OCI-LY7 (cell line): ENCODE measurements at places on chromosomes 11 and 22.

GRCh38 chr22:36465232-36466021 lies 16.0 kb downstream of the TXN2 start:
- no peak for DNase-seq

GRCh38 chr22:20441631-20442484 lies 4.2 kb upstream of the SCARF2 start:
- DNase-seq = no peak

GRCh38 chr11:96122601-96123074 lies 198.7 kb upstream of the MTMR2 start:
- DNase-seq = no peak

DNA sequence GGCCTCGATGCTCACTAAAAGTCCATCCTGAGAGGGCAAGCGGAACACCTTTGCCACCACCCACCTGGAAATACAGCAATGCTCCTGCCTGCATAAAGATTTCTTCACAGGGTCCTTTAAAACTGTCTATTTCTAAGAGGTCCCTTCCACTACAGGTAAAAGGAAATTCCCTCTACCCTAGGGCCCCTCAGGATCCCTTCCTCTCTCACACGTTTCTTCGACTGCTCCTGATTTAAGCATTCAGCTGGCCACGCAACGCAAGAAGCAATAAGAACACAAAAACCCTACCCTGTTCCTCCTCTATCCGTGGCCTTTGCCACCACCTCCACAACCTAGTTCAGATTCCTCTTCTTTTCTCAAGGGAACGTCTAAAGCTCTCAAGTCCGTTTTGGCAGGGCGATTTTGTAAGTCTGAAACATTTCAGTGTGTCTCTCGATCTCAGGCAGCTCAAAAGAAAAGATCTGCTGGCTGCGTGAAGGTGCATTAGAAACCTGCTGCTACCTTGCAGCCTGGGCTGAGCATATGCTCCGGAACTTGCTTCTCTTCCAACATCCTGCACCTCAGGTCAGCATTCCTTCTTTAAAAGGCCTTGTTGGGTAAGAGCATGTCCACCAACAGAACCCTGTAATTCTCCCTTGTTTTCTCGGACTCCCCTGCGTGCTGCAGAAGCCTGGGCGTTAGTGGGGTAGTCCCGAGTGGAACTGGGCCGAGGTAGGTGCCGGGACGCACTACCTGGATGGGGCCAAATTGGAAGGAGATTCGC lies 1.6 kb downstream of the LGR4 start:
- no peak for DNase-seq

GRCh38 chr11:12802418-12803085 lies 128.3 kb downstream of the TEAD1 start:
- DNase-seq = no peak

DNA sequence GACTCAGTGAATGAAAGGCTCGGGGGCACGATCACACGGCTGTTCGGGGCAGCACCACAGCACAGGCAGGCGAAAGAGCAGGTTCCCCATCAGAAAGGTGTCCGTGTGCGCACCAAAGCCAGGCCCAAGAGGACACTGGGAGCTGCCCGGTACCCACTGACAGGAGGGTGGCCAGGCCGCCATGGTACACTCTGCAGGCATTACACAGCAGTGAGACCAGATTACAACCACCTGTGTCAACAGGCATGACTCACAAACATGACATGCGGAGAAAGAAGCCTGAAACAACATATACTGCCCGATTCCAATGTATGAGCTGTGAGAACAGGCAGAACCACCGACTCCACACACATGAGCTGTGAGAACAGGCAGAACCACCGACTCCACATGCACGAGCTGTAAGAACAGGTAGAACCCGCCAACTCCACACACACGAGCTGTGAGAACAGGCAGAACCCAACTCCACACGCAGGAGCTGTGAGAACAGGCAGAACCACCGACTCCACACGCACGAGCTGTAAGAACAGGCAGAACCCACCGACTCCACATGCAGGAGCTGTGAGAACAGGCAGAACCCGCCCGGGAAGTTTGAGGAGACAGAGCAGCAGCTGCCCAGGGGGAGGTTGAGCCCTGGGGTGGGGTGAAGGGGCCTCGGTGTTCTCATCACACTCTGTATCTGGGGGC lies 32.6 kb downstream of the KIAA0930 start:
- no peak for DNase-seq

DNA sequence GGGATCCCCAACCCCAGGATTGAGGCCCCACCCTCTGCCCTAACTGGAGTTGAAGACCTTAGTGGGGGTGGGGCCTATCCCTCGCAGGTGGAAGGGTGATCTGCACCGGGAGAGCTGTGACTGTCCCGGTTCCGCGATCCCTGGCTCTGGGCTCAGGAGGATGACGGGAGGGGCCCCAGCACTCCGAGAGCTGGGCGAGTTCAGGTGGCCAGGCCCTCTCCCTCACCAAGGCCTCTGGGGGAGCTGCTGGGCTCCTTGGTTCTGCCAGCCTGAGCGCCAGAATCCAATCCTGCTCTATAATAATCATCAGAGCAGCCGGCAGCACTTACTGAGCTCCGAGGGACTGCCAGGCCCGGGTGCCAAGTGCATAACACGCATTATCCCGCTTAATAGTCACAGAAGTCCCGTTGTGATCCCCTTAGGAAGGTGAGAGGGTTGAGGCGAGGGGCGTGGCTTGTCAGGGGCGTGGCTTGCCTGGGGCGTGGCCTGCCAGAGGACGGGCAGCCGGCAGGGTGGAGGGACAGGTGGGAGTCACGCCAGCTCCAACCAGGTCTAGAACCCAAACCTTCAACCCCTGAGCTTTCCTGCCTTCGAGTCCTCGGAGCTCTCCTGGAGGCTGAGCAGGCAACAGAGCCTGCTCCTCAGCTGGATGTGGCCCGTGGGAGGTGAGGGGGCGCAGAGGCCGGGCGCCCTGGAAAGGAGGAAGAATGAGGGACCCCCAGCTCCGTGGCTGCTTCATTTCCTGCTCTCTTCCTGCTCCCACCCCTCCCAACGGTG lies 7.3 kb upstream of the SYT7 start:
- peak; percentile 17 for DNase-seq

DNA sequence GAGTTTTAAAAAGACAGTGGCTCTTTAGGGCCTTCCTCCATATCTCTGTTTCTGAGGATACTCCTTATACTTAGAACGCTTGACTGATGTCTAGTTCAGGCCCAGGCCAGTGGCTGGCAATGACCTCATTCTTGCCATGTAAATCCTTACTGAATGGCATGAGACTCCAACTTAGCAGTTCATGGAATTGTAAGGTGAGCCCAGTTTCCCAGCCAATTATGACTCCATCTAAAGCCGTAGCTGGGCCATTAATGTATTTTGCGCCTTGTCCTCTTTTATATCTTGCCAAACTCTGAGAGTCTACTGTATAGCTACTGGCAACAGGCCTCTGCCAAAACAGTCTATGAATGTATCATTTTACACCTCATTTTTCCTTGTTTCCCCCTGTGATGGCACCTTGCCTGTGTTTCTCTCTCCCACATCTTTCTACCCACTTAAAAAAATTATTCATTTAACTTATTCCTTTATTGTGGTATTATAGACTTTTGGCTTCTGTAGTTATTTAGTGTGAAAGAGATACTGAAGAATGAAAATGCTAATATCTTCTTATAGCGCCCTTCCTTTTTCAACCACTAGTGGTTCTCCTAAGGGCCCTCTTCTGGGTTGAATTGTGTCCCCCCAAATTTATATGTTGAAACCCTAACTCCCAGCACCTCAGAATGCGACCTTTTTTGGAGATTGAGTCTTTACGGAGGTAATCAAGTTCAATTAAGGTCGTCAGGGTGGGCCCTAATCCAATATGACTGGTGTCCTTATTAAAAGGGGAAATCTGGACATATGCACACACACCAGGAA lies 67.4 kb downstream of the ZNRF3 start:
- no peak for DNase-seq

GRCh38 chr22:41523464-41524221 lies 20.6 kb downstream of the POLR3H start:
- DNase-seq = no peak

DNA sequence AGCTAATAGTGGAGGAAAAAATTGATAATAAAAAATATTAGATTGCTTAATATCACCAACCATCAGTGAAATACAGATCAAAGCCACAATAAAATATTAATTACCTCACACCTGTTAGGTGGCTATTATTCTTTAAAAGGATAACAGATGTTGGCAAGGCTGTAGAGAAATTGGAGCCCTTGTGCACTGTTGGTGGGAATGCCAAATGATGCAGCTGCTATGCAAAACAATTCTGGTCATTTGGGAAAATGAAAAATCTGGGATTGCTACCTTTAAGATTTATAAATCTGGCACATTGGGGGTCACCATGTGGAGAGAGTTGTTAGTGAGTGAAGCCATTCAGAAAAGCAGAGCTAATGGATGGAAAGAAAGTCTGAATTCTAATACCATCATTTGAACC lies 143.4 kb downstream of the FCHSD2 start:
- DNase-seq = no peak

DNA sequence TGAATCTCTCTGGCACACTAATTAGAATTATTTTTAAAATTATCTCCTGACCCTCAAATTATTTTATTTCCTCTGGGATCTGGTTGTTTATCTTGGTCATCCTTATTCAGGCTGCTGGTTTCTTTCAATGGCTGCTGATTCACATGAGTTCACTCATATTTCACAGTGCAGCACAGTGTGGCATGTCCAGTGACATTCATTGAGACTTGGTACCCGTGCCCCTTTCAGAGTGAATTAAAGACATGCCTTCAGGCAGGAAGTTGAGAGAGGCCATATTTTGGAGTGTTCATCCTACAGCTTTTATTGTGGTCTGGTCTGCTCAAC lies 13.5 kb downstream of the DCPS start:
- no peak for DNase-seq

DNA sequence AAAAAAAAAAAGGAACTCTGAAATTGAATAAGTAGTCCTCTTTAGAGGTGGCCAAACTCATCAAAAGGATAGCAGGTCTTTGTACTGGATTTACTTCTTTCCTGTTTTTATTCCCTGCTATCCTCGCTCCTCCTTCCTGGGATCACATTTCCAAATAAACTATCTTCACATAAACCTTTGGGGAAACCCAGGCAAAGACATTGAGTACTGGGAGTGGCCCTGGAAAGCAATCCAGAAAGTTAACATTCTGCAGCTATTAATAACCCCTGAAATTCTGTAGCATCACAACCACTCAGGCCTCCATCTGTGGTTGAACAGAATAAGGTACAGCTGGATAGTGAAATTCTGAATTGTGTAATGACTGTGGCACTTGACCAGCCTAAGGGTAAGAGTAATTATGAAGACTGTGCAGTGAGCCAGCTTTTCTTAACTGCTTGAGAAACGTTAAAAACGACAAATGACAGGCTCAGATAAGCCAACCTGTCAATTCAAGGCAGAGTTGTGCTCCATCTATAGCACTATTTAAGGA lies 58.8 kb downstream of the ISX start:
- DNase-seq = no peak

DNA sequence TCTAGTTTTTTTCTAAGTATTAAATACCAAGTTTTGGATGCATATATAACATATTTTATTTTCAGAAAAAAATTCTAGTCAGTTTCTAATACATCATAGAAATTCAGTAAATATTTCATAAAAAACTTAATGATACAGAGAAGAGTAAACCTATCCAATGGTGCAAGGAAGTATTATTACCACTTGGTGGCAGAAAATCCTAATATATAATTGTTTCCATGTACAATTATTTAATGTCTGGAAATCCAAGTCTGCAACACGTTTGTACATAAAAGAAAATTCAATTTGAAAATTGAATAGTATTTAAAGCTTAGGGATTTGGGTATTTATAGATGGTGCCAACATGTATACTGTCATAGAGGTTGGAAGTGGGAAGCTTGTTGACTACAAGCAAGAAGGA lies 127.0 kb downstream of the TRPC6 start:
- DNase-seq = peak; percentile 62

DNA sequence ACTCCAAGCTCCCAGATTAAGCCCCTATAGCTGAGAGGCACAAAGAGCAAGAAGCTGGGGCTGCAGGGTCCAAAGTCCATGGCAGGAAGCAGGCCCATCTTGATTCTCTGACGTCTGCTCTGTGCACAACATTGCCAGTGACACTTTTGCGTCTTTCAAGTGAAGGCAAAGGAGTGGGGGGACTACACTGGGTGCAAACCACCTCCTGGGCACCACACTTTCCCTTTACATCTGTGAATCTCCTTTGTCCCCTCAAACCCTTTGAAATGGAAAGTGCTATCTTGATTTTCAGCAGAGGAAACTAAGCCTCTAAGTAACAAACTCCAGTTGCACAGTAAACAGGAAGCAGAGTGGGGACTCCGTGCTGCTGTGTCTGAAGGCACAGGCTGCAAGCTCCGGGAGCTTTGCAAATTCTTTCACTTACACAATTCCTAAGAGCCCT lies 428.0 kb downstream of the LARGE1 start:
- peak; percentile 23 for DNase-seq

- peak; percentile 68 for DNase-seq
Observed at GRCh38 chr11:115222218-115222862, 281.9 kb downstream of the CADM1 start.

GRCh38 chr11:103480421-103480820 lies 371.2 kb downstream of the DYNC2H1 start:
- DNase-seq = no peak

- DNase-seq = no peak
Observed at GRCh38 chr11:19957294-19957943, 202.9 kb downstream of the DBX1 start.

GRCh38 chr22:23431337-23432072 lies 148.6 kb downstream of the IGLL1 start:
- no peak for DNase-seq

- no peak for DNase-seq
Observed at GRCh38 chr11:121356357-121356756, 63.8 kb downstream of the SC5D start.

- DNase-seq = no peak
Observed at GRCh38 chr11:8310743-8311298, 47.1 kb upstream of the LMO1 start.

GRCh38 chr11:12403122-12403996 lies 26.0 kb downstream of the PARVA start:
- no peak for DNase-seq

- no peak for DNase-seq
Observed at GRCh38 chr11:17766590-17766989, 32.0 kb downstream of the KCNC1 start.

GRCh38 chr22:34639911-34640310 lies 426.0 kb upstream of the ISX start:
- DNase-seq = no peak

- DNase-seq = no peak
Observed at GRCh38 chr11:119471329-119471728, 48.4 kb upstream of the THY1 start.

GRCh38 chr11:19719960-19720359 lies 7.3 kb downstream of the NAV2 start:
- no peak for DNase-seq

GRCh38 chr11:11409901-11410300 lies 56.9 kb upstream of the CSNK2A3 start:
- no peak for DNase-seq

DNA sequence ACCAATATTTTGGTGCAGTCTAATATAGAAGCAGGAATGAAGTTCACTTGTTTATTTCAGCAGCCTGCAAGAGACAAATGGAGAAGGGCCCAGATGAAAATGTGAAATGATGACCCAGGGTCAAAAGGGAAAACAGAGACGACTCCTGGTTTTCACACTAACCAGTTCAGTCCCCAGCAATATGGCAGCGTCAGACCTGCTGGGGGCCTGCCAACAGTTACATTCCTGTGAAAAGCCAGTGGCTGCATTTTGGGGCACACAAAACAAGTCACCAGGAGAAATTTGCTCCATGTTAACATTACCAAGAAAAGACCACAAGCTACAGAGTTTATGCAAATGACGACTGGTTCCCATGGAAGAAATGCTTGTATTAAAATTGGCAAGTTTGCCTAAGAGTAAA lies 80.2 kb downstream of the CCDC34 start:
- no peak for DNase-seq
